ENCODE measurements at places on chromosomes 12 and 14.

GRCh38 chr14:66284346-66284745 is 201.8 kb upstream of the CCDC196 start:
- DNase-seq = no peak

GRCh38 chr14:63282997-63283883 is 35.5 kb downstream of the GPHB5 start:
- DNase-seq = no peak

- DNase-seq = no peak
Observed at GRCh38 chr14:99980299-99980698, 84.9 kb upstream of the EVL start.

DNA sequence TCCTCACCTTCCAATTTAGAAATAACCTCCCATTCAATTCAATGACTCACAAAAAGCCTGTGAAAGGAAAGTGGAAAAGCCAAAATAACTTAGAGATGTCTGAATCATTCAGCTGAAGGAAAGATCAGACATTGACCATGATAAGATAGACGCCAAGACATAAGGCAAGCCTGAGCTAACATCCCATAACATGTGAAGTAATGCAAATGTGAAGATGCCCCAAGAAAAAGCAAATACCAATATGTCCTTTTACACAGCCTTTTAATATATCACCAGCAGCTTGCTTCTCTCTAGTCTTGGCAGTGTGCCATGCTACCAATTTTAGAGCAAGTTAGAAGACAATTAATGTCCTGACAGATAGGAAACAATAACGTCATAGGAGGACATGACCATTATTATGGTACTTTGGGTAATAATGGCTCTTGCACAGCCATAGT is 2.4 kb upstream of the NUMB start:
- DNase-seq = no peak

DNA sequence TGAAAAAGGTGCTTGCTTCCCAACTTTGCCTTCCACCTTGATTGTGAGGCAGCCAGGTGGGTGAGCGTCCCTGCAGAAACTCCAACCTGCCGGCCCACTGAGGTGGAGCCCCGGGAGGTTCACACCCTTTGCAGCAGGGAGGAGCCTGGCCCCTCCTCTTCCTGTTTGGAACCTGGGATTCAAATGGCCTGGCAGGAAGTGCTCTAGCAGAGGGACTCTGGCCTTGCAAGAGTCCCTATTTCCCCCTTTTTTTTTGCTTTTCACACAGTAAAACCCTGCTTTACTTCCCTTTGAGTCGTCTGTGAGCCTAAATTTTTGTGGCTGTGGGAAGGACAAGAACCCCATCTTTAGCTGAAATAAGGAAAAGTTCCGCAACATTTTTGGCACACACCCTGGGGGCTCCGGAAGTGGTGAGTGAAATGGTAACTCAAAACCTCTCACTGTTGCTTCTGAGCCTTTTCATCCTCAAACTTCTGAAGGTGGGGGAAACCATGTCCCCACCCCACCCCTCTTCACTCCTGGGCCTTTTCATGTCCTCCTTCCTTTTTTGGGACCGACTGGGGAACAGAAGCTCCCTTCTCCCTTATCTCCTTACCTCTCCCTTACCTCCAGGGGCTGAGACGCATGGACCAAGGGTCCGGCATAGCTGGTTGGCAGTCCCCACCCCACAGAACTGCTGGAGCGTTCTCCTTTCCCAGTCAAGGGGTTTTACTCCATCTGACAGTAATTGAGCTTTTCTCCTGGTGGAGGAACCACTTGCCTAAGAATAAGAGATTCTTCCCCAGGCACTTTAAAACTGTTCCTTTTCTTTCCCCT is 102.0 kb downstream of the KCNMB4 start:
- DNase-seq = peak; percentile 69

GRCh38 chr14:31261859-31262731 is 54.5 kb upstream of the HECTD1 start:
- no peak for DNase-seq
